ENCODE measurements at places on chromosomes 12 and 14.

DNA sequence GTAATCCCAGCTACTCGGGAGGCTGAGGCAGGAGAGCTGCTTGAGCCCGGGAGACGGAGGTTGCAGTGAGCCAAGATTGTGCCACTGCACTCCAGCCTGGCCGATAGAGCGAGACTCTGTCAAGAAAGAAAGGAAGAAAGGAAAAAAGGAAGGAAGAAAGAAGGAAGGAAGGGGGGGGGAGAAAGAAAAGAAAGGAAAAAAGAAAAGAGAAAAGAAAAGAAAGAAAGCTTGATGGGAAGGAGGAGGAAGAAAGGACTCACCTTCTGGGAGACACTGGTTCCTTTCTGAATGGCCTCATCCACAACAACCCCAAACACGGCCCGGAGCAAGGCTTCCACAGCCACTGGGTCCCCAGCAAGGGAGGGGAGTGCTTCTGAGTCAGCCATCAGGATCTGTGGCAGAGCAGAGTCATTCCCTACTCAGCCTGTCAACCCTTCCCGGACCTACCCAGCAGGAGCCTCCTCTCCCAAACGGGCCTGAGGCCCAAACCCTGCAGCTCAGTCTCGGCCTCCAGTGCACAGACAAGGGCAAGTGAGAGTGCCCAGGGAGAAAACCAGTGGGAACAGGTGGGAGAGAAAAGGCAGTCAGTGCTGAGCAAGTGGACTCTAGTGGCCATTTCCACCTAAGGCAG, 7.3 kb upstream of the ZNF740 start:
- DNase-seq, result no peak

- DNase-seq, result no peak
Observed at GRCh38 chr12:10067942-10068341, 30.8 kb downstream of the CLEC1A start.

DNA sequence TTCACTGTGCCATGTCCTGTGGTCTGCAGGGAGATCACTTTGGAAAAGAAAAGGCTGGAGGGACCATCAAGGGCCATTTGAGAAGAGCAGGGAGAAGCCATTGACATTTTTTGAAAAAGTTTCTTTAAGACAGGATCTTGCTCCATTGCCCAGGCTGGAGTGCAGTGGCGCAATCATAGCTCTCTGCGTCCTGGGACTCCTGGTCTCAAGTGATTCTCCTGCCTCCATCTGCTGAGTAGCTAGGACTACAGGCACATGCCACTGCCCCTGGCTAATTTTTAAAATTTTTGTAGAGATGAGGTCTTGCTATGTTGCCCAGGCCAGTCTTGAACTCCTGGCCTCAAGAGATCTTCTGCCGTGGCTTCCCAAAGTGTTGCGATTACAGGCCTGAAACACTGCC, 32.3 kb downstream of the PTHLH start:
- no peak for DNase-seq

DNA sequence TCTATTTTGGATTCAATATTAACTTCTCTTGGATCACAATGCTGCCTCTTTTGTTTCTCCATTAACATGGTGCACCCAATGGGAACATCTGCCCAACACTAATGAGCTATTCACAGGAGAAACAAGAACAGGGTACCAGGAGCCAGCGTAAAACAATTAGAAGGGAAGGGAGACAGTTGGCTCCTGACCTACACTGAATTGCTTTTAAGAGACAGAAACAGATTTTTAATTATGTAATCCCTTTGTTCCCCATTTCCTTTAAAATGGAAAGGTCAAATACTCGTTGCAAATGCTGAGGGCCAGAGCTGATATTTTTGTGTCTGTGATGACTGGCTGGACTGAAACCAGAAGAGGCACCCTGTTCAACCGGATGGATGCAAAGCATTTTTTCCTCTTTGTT, 108.3 kb downstream of the SEC23A start:
- DNase-seq, result no peak

- no peak for DNase-seq
Observed at GRCh38 chr12:126747530-126748149, 1519.3 kb upstream of the TMEM132C start.

GRCh38 chr12:75489613-75490210, 9.2 kb downstream of the GLIPR1 start:
- no peak for DNase-seq

GRCh38 chr12:130970165-130970907, 16.6 kb downstream of the ADGRD1 start:
- DNase-seq, result no peak

DNA sequence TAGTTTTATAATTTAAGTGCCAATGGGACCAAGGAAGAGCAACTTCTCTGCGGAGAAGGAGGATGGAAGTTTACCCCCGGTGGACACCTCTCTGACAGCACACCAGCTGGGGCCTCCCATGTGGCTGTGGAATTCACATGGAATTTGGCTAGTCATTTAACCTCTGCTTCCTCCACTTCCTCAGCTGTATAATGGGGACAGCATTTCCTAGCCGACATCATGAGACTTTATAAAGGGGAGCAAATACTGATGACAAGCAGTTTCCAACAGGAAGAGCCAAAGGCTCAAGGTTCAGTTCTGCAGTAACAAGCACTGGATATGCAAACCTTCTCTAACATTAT, 7.5 kb downstream of the DUSP6 start:
- no peak for DNase-seq

GRCh38 chr14:65210822-65211182, 108.5 kb upstream of the MAX start:
- no peak for DNase-seq

GRCh38 chr12:4027412-4027811, 154.2 kb upstream of the PARP11 start:
- DNase-seq, result no peak

DNA sequence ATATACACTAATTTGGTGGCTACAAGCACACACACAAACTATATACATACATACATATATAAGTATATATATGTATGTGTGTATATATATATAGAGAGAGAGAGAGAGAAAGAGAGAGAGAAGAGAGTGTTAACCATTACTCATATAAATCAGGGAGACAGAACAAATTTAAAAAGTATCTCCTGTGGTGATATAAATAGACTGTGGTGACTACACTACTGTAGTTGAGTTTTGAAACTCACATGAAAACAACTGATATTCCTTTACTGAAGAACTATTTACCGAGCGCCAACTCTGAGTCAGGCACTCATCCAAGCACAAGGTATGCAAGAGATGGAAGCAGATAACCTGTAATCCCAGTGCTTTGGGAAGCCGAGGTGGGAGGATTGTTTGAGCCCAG, 67.3 kb upstream of the ANO6 start:
- no peak for DNase-seq

GRCh38 chr12:15193946-15194345, 27.3 kb downstream of the RERG start:
- no peak for DNase-seq

- DNase-seq, result no peak
Observed at GRCh38 chr12:3129301-3130056, 52.3 kb downstream of the TSPAN9 start.

DNA sequence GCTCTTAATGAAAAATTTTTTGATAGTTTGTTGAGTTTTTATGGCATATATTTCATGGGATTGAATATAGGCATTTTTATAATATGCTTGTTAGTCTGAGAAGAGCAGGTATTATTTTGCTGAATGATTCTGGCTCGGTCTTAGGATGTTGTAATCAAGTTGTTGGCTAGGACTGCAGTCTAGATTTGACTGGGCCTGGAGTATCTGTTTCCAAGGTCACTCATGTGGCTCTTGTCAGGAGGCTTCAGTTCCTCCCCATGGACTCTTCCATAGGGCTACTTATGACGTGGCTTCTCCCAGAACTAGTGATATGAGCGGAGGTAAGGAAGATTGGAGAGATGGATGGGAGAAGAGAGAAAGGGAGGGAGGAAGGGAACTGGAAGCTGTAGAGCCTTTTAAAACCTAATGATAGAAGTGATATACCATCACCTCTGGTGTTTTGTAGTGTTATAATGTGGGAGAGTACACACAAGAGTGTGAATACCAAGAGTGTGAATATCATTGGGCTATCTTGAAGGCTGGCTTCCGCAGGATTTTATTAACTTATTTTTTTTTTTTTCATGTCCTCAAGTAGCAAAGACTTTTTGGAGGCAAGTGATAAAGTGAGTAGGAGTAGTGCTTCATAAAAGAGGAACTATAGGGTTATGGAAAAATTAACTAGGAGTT, 4.4 kb downstream of the MNAT1 start:
- no peak for DNase-seq

DNA sequence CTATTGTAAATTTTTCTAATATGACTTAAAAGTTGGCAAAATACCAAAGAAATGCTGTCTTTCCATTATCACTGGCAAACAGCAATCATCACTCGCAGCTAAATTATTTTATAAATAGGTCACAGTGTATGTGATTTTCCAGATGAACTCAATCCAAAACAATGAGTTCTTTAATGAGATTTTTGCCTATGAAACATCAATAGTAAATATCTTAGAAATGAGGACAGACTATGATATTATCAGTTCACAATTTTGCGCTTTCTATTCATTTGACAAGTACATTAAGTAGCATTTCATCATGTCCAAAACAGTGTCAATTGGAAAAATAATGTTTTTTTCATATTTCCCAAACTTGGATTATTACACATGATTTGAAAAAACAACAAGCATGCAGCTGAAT, 65.7 kb downstream of the PIK3C2G start:
- DNase-seq, result no peak

DNA sequence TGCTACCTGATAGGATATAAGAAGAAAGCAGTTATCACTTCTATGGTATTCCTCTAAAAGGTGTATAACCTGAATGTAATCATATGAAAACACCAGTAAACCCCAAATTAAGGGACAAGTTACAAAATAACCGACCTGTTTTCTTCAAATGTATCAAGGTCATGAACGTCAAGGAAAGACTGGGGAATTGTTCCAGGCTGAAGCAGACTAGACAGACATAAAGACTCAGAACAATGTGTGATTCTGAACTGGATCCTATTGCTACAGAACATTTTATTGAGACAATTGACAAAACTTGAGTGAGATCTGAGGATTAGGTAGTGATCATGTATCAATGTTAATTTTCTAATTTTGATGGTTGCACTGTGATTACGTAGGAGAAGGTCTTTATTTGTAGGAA, 15.4 kb upstream of the LRP6 start:
- no peak for DNase-seq

DNA sequence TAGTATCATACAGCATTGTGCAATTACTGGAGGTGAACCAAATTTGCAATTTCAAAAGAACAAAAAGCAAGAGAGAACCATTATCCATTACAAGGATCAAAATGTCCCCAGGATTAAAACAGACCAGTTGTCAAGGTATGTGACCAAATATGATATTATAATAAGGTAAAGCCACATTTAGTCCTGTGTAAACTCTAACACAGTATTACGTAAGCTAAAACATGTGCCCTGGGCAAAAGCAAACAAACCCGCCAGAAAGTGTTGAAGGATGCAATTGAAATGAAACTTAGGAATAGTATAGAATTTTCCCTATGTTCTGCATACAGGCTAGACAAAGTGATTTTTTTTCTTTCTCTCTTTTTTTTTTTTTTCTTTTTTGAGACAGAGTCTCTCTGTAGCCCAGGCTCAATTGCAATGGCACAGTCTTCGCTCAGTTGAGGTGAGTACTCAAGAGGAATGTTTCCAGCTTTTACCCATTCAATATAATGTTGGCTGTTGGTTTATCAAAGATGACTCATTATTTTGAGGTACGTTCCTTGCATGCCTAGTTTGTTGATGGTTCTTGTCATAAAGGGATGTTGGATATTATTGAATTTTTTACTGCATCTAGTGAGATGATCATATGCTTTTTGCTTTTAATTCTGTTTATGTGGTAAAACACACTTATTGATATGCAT, 137.1 kb upstream of the FOXG1 start:
- no peak for DNase-seq

GRCh38 chr12:82415402-82415801, 57.1 kb downstream of the METTL25 start:
- DNase-seq, result no peak

DNA sequence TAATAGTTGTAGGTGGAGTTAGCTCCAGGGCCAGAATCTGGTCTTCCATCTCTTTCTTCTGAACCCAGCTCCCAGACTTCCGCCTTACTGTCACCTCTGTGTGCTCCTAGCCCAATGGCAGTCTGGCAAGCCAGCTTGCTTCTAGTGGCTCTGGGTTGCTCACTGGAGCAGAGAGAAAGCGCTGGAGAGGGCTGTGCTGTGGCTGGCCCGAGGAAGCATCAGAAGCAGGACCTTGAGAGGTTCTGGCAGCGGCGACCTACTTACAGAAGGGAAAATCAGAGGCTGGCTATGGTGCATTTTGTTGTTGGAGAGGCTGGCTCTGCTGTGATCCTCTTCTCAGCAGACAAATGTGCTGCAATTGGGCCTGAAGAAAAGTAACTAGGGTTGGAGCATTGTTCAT, 28.6 kb downstream of the KCNA5 start:
- no peak for DNase-seq

- no peak for DNase-seq
Observed at GRCh38 chr14:31232081-31232480, 24.5 kb upstream of the HECTD1 start.

- no peak for DNase-seq
Observed at GRCh38 chr12:27260746-27261145, 16.7 kb downstream of the STK38L start.

DNA sequence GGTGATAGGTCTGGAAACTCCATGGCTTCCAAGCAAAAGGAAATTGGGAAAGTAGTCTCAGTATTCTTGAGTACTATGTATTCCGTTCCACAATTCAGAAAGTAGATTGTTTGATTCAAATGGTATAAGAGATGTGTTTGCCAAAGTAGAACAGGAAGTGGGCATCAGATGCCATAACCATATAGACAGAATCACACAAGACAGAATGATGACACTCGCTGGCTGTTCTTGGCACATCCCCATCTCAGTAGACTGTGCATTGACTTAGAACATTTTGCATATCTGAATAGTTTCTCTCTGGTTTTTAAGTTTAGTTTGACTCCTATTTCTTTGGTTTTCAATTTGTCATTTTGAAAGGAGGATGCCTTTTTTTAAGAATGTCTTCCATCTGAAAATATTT, 221.1 kb upstream of the RGS6 start:
- DNase-seq, result no peak

GRCh38 chr14:106562451-106562850, 1036.1 kb downstream of the TMEM121 start:
- no peak for DNase-seq

GRCh38 chr12:131003036-131003715, 49.5 kb downstream of the ADGRD1 start:
- DNase-seq, result no peak

- no peak for DNase-seq
Observed at GRCh38 chr12:88419794-88420193, 160.5 kb downstream of the KITLG start.

- DNase-seq, result no peak
Observed at GRCh38 chr14:32817780-32818179, 120.9 kb upstream of the NPAS3 start.

GRCh38 chr14:98907271-98907670, 364.7 kb downstream of the BCL11B start:
- DNase-seq, result no peak

DNA sequence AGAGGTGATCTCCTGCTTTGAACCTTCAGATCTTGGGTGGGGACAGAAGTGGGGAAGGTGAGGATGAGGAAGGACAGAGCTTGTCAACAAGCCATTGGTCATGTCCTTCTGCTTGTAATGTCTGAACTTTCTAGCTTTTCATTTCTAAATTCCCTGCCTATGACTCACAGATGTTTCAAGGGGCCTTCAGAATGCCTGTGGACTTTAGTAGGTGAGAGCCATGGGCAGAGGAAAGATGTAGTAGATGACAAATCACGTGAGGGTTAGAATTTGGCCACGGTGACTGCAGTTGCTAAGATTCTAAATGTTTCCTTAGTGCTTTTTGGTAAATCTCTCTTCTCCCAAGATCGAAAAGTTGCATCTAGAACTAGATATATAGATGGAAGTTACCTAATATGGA, 18.7 kb upstream of the CREBL2 start:
- DNase-seq, result no peak

- no peak for DNase-seq
Observed at GRCh38 chr14:36450550-36450949, 69.5 kb downstream of the NKX2-1 start.

All from cortex of kidney (tissue), 1 donor.